Tibial nerve (tissue), 4 donors: ENCODE measurements at places on chromosomes 11 and 22.

GRCh38 chr11:115605871-115606497, 101.8 kb upstream of the CADM1 start:
- H3K27ac ChIP-seq = no peak overlapping the region
- peaks cover 7% of the 10 kb centered on the region for H3K4me1 ChIP-seq
- no peak overlapping the region for H3K4me3 ChIP-seq
- peaks cover 6% of the 10 kb centered on the region for H3K27me3 ChIP-seq
- no peak for DNase-seq

- peaks cover 27% of the 10 kb centered on the region for H3K4me1 ChIP-seq
- H3K36me3 ChIP-seq = no peaks in the 10 kb centered on the region
- peak overlapping the region; percentile 82 for H3K27ac ChIP-seq
- no peak for DNase-seq
- no peaks in the 10 kb centered on the region for H3K27me3 ChIP-seq
Observed at GRCh38 chr11:17352950-17353820, 1.6 kb downstream of the NCR3LG1 start.

- no peak overlapping the region for H3K27ac ChIP-seq
- H3K4me3 ChIP-seq = no peak overlapping the region
- no peak for DNase-seq
- no peaks in the 10 kb centered on the region for H3K27me3 ChIP-seq
- H3K36me3 ChIP-seq = no peaks in the 10 kb centered on the region
- H3K4me1 ChIP-seq = no peaks in the 10 kb centered on the region
Observed at GRCh38 chr11:95659088-95659487, 130.5 kb downstream of the FAM76B start.

DNA sequence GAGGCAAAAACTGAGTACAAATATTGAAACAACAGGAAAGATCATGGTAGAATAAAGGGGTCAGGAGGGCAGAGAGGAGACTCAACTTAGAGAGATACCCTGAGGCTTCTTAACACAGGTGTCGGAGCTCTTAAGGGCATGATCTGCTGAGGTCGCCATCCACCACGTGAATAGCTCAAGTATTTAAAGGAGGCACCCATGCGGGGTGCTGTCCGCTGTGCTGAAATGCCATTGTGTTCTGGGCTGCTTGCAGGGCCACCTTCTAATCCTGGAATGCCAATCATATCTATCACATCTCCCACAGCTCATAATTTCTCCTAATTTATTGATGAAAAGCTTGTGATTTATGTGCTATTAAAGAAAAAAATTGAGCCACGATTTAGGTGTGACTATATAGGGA, 90.2 kb downstream of the SEZ6L start:
- DNase-seq = no peak
- no peak overlapping the region for H3K4me3 ChIP-seq
- no peaks in the 10 kb centered on the region for H3K27me3 ChIP-seq
- no peak overlapping the region for H3K27ac ChIP-seq
- H3K36me3 ChIP-seq = no peaks in the 10 kb centered on the region

DNA sequence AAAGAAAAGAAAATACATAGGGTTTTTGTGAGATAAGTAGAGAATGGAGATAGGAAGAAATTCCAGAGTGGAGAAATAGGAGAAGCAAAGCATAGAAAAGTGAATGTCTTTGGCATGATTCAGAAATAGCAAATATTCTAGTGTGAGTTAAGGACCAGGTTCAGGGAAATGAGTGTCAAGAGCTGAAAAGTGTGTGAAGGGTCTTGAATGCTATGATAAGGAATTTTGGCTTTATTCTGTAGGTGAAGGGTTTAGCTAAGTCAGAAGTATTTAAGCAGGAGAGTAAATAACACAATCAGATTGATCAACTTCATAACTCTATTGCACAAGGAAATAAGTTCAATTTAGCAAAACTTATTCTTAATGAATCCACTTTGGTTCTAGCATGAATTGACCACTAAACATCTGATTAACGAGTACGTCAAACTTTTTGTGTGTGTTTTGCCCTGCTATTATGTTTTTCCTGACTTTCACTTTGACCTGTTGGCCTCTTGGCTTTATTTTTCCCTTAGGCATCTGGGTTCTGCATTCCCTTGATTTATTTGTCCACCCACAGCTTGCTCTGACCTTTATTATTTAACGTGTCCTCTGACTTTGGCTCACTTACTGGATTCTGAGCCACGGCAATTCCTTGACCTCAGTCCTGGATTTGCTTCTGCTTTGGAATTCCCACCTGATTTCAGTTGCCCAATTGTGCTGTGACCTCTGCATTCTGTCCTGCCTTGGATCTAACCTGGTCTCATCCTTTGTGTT, 11.9 kb upstream of the TMEM218 start:
- no peak overlapping the region for H3K27ac ChIP-seq
- H3K4me3 ChIP-seq = no peak overlapping the region
- H3K27me3 ChIP-seq = no peaks in the 10 kb centered on the region
- DNase-seq = no peak

- no peaks in the 10 kb centered on the region for H3K27me3 ChIP-seq
- no peak for DNase-seq
- H3K4me3 ChIP-seq = no peak overlapping the region
- H3K36me3 ChIP-seq = no peaks in the 10 kb centered on the region
- peaks cover 6% of the 10 kb centered on the region for H3K4me1 ChIP-seq
- H3K27ac ChIP-seq = no peak overlapping the region
Observed at GRCh38 chr22:45290410-45290936, 5.7 kb downstream of the UPK3A start.

- H3K4me1 ChIP-seq = no peaks in the 10 kb centered on the region
- no peak for DNase-seq
- no peak overlapping the region for H3K27ac ChIP-seq
- no peaks in the 10 kb centered on the region for H3K36me3 ChIP-seq
- no peak overlapping the region for H3K4me3 ChIP-seq
Observed at GRCh38 chr11:72363112-72363511, 71.2 kb downstream of the CLPB start.

DNA sequence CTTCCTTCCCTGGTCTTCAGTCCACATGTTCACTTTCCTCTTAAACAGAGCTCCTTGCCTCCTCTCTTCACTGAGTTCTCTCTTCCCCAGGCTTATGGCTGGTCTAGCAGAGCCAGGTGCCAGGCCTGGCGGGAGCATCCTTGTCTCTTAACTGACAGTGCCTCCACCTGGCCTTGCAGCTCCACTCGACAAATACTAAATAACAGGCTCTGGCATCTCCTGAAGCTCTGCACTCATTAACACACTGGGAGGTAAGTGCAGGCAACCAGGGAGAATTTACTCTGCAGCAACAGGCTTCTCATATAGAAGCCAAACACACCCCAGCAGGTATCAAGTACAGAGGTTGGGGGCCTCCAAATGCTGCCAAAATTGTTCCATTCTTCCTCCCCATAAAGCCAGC, 438.1 kb downstream of the SOX6 start:
- H3K27me3 ChIP-seq = no peaks in the 10 kb centered on the region
- H3K4me1 ChIP-seq = no peaks in the 10 kb centered on the region
- no peaks in the 10 kb centered on the region for H3K36me3 ChIP-seq
- no peak for DNase-seq

- no peak overlapping the region for H3K4me3 ChIP-seq
- DNase-seq = no peak
- H3K36me3 ChIP-seq = no peaks in the 10 kb centered on the region
Observed at GRCh38 chr11:96293598-96294021, 49.4 kb downstream of the MAML2 start.

DNA sequence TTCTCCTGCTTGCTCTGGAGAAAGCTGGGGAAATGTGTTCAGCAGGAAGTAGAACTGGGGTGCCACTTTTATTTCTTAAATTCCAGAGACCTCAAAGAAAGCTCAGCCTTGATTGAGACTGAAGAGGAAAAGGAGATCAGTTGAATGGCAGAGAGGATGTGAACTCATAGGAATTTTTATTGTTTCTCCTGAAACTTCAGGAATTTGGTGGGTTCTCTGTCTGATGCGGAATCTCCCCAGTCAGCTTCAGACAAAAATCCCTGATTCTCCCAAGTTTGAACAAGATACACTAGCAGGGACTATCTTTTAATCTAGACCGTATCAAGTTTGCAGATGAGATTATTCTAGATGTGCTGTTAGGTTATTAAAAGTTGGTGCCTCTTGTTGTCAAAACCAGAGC, 23.0 kb downstream of the EHF start:
- no peaks in the 10 kb centered on the region for H3K27me3 ChIP-seq
- no peak overlapping the region for H3K4me3 ChIP-seq
- H3K36me3 ChIP-seq = no peaks in the 10 kb centered on the region
- no peak overlapping the region for H3K27ac ChIP-seq
- no peaks in the 10 kb centered on the region for H3K4me1 ChIP-seq

DNA sequence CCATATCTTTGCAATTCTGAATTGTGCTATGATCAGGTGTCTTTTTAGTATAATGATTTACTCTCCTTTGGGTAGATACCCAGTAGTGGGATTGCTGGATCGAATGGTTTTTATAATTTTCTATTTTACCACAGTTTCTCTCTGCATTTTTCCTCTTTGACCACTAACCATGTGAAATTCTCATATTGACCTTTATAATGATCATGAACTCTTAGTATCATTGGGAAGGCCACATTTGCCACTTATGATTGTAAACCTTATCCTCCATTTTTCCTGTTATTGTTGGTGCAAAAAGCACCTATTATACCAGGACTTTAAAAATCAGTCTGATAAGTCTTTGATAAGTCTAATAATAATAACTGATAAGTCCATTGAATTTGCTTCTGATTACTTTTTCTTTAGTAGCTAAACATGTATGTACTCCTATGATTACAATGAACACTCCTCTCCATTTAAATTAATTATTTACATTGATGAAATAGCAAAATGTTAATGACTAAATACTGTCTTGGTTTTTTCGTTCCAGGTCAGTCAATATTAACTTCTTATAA, 9.6 kb downstream of the NEAT1 start:
- no peak overlapping the region for H3K27ac ChIP-seq
- no peak overlapping the region for H3K4me3 ChIP-seq
- H3K4me1 ChIP-seq = peaks cover 84% of the 10 kb centered on the region
- H3K36me3 ChIP-seq = peaks cover 64% of the 10 kb centered on the region
- no peaks in the 10 kb centered on the region for H3K27me3 ChIP-seq

DNA sequence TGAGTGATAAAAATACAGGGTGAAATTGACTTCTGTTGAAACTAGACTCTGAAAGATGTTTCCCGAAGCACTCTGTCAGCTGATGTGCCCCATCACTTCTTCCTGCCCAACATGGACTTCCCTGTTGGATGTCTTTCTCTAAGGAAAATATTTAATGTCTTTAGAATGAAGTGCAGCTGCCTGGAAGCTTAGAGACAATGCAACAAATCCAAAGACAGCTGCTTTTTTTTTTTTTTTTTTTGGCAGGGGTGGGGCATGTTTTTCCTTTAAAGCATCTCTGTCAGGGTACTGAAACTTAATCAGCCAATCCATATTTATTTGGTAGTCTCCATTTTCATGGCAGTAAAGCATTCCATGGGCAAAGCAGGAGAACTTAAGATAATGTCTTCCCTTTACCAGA, 5.9 kb downstream of the JAM3 start:
- no peak overlapping the region for H3K27ac ChIP-seq
- H3K4me1 ChIP-seq = peaks cover 8% of the 10 kb centered on the region
- no peak for DNase-seq

DNA sequence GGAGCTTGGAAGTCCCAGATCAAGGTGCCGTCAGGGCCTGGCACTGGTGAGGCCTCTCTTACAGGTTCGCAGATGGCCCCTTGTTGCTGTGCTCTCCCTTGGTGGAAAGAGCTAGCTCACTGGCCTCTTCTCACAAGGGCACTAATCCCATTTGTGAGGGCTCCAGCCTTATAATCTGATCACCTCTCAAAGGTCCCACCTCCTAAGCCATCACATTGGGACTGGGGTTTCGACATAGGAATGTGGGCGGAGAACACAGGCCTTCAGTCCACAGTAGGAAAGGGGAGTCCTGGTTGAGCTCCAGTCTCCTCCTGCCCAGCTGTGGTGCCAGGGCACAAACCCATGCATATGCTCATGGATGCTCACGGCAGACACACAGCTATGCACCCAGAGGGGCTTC, 14.0 kb upstream of the LRRC32 start:
- no peaks in the 10 kb centered on the region for H3K27me3 ChIP-seq
- H3K4me3 ChIP-seq = no peak overlapping the region
- H3K27ac ChIP-seq = no peak overlapping the region
- no peak for DNase-seq
- no peaks in the 10 kb centered on the region for H3K36me3 ChIP-seq

GRCh38 chr11:12247543-12248254, 129.7 kb upstream of the PARVA start:
- no peaks in the 10 kb centered on the region for H3K36me3 ChIP-seq
- no peak overlapping the region for H3K4me3 ChIP-seq
- H3K27ac ChIP-seq = peak overlapping the region; percentile 65
- H3K27me3 ChIP-seq = no peaks in the 10 kb centered on the region
- H3K4me1 ChIP-seq = peaks cover 10% of the 10 kb centered on the region
- no peak for DNase-seq

DNA sequence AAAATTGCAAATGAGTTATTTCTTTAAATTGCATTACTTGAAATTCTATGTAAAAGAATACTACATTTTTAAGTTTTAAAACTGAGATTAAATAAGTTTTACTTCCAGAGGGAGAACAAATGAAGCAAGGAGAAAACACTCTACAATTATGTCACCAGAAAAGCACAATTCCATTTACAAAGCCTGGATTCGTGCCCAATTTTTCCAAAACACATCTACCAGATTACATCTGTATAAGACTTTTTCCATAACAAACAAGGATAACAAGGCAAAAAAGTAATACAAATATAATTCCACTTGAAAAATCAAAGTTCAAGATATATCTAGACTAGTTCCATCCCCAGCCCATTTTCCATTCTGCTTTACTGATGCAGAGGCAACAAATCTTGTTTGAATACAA, 40.5 kb downstream of the MTMR2 start:
- no peak overlapping the region for H3K4me3 ChIP-seq
- H3K27ac ChIP-seq = no peak overlapping the region
- H3K36me3 ChIP-seq = peaks cover 30% of the 10 kb centered on the region

GRCh38 chr11:19822531-19822930, 109.9 kb downstream of the NAV2 start:
- H3K4me1 ChIP-seq = peaks cover 13% of the 10 kb centered on the region
- no peak for DNase-seq
- no peak overlapping the region for H3K27ac ChIP-seq
- no peaks in the 10 kb centered on the region for H3K27me3 ChIP-seq
- no peak overlapping the region for H3K4me3 ChIP-seq

DNA sequence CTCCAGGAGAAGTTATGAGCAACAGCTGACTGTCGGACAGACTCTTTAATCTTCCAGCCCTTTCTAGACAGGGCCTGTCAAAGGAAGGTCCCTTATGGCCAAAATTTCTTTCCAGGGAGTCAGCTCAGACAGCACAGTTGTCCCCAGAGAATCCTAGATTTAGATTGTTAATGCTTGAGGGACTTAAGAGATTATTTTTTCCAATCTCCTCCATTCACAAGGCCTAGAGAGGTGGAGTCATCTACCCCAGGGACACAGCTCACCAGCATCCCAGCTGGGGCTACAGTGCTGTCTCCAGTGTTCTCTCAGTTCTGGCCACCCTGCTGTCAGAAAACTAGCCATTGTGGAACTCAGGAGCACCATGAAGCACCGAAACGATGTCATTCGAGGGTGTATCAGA, 7.8 kb downstream of the DSCAML1 start:
- no peaks in the 10 kb centered on the region for H3K27me3 ChIP-seq
- no peaks in the 10 kb centered on the region for H3K4me1 ChIP-seq
- H3K27ac ChIP-seq = no peak overlapping the region
- no peaks in the 10 kb centered on the region for H3K36me3 ChIP-seq

- no peak overlapping the region for H3K4me3 ChIP-seq
- H3K27ac ChIP-seq = no peak overlapping the region
- no peaks in the 10 kb centered on the region for H3K27me3 ChIP-seq
- no peaks in the 10 kb centered on the region for H3K36me3 ChIP-seq
- peaks cover 40% of the 10 kb centered on the region for H3K4me1 ChIP-seq
Observed at GRCh38 chr11:102199673-102200072, 89.4 kb downstream of the YAP1 start.
